ENCODE measurements at places on chromosomes 11 and 22.

DNA sequence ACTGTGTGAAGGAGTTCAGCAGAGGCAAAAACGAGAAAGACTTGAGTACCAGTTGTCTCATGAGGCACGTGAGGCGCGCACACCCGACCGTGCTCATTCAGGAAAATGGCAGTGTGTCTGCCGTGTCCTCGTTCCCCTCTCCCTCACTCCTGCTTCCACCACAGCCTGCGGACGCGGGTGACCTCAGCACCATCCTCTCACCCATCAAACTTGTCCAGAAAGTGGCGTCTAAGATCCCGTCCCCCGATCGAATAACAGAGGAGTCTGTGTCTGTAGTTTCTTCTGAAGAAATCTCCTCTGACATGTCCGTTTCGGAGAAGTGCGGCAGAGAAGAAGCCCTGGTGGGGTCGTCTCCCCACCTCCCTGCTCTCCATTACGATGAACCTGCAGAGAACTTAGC lies 30.4 kb downstream of the ZBED4 start:
- no peak for DNase-seq

- peak; percentile 17 for DNase-seq
Observed at GRCh38 chr11:77619576-77620198, 17.9 kb downstream of the CLNS1A start.

- DNase-seq, result no peak
Observed at GRCh38 chr22:32617903-32618302, 143.3 kb downstream of the FBXO7 start.

GRCh38 chr22:17201285-17201945 lies 17.8 kb downstream of the ADA2 start:
- DNase-seq, result no peak

DNA sequence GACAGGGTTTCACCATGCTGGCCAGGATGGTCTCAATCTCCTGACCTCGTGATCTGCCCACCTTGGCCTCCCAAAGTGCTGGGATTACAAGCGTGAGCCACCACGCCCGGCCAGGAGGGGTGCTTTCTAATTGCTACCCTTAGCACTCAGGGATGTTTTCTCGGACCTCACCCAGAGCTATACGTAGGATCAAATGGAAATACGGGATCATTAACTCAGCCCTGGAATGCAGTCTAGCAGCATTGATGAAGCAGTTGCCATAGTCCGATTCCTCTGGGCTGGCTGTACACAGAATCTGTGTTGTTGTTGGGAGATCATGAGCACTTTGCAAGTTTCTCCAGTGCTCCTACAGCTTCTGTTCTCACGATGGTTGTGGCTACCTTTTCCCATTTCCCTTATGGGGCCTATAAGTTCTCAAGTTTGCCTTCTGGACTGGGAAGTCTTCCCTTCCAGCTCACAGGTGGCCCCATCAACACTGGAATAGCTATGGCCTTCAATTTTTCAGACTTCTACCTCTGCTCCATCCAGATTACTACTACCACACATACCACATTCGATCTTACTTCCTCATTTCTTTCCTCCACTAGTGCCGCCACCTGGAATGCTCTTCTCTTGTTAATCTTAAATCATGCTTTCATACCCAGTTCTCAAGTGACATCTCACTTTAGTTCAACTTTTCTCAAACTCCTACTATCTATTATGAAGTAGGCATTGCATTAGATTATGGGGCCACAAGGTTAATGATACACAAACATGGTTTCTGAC lies 16.1 kb upstream of the PCF11 start:
- no peak for DNase-seq

DNA sequence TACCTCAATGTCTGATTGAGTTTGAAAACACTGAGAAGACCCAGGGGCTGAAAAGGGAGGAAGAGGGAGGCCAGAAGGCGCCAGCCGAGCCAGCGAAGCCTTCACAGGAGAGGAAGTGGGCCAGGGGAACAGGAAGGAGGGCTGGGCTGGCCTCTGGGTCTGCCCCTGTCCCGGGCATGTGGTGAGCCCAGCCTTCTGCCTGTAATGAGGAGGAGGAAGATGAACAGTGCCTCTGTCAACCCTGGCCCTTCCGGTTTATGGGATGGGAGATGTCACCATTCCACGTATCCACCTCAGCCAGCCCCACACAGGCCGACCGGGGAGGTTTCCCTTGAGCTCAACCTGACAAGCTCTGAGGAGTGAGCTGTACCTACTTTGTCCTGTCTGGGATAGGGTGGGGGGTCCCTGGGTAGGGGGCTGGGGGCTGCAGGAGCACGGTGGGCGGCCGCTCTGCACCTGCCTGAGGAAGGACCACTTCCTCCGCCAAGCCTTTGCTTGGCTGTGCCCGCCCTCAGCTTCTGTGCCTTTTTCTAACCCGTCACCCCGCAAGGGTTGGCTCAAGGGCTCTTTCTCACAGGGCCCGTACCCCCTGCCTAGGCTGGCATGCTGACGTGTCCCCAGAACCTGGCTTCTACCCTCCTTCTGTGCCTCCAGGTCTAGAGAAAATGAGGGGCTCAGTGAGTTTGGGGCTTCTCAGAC lies 2.0 kb downstream of the PARVG start:
- no peak for DNase-seq

- DNase-seq, result no peak
Observed at GRCh38 chr11:119932828-119933562, 204.0 kb upstream of the NECTIN1 start.

GRCh38 chr11:129766898-129767604 lies 48.6 kb upstream of the TMEM45B start:
- no peak for DNase-seq

Data from NCI-H1694 treated with DMSO at 0.1 percent for 48 hours (cell line).